ENCODE measurements at places on chromosomes 3 and 15.

GRCh38 chr3:12777171-12777570 lies 18.1 kb upstream of the TMEM40 start:
- DNase-seq: no peak

DNA sequence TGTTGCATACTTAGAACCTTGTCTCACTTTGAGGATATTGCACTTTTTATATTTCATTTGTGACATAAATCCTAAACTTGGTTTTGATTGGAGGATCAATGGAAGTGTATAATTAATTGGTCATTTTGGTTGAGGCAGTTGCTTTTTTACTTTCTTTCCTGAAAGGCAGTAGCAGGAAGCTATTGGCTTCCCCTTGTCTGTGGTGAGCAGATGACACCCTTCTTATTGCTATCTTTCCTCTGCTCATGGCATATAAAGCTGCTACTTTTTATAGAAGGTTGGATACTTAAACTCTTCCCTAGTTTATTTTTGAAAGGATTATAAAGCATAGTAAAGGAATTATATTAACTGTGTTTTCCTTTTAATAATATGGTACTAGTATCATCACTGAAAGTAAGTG lies 28.6 kb downstream of the FAM98B start:
- no peak for DNase-seq

GRCh38 chr3:40624189-40624769 lies 99.5 kb downstream of the ZNF621 start:
- no peak for DNase-seq

DNA sequence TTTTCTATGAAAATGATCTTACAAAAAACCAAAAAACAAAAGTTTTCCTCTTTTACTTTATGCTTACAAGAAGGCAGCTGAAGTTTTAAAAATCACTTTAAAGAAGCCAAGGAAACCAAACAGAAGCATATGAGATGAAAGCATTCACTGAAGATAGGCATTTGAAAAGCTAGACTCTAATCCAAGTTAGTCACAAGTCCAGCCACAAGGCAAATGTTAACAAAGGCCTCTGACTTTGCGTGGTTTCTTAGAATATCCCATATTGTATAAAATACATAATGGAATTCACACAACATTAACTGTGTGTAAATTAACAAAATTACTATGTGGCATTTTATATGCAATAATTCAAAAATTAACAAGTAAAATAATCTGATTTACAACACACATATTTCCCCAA lies 17.7 kb downstream of the MRPL3 start:
- no peak for DNase-seq

- DNase-seq: no peak
Observed at GRCh38 chr3:9600597-9600996, 47.0 kb upstream of the LHFPL4 start.

GRCh38 chr3:96236522-96236921 lies 577.9 kb upstream of the EPHA6 start:
- DNase-seq: no peak

- DNase-seq: no peak
Observed at GRCh38 chr3:105414841-105415240, 48.1 kb downstream of the ALCAM start.

- DNase-seq: no peak
Observed at GRCh38 chr3:148778926-148779325, 48.7 kb upstream of the CPB1 start.

DNA sequence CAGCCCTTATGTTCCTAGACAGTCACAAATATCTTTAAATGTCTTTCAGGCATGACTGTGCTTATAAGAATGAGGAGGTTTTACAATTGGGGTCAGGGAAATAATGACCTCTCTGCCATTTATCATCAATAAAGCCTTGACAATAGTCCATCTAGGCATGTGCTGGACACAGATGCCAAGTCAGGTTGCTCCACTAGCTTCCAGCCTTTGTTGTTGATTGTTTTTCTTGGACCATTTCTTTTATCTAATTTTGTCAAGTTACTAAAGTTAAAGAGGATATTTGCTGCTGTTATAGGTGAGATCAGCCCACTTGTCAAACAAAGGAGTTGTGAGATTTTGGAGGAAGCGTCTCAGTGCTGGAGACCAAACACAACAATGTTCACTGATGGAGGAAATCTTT lies 628.0 kb downstream of the ROBO2 start:
- no peak for DNase-seq

DNA sequence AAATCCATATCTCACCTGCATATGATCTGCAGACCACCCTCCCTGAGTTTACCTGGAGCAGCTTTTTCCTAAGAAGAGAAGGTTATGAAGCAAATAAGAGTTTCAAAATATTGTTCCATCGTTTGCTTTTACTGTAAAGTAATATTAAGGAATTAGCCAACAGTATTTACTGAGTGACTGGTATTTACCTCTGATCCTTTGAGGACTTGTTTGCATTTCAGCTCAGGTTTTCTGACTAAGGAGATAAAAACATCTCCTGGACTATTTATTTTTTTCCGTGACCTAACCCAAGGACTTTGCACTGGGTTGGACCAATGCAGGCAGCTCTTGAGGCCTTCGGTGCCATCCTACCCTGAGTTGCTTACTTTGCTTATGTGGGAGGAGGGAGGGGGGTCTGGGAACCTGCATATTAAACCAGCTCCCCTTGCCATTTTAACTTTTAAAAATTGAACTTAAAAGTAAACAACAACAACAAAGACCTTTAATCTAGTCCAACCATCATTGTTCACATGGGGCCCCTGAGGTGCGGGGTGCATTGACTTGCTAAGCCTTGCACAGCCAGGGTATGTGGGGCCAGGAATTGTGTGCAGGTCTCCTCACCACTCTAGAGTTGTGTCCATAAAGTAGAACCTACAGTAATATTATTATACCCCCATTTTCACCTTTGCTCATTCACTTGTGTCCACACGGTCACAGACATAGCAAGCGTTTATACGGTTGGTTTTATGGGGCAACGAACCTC lies 39.3 kb downstream of the TRAK1 start:
- DNase-seq: no peak

GRCh38 chr3:69998759-69999139 lies 784 bp upstream of the SAMMSON start:
- no peak for DNase-seq

DNA sequence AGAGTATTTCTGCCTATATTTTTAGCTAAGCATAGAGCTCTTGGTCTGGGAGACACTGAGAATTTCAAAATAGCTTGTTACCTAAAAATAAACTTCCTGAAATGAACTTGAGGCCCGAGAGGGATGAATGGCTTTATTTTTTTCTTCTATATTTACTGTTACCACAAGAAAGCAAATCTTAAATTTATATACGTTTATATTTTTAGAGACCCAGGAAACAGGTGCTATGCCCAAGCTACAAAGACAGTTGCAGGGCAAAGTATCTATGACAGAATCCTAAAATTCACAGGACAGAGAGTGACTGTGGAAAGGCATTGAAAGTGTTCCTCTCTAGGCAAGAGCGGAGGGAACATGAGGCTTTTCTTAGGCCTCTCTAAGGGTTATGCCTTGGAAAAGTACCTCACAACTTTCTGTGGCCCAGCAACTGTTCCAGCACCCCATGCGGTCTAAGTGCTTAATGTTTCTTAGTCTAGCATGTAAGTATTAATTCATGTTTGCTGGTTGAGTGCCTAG lies 36.5 kb downstream of the TGFBR2 start:
- peak; percentile 79 for DNase-seq

DNA sequence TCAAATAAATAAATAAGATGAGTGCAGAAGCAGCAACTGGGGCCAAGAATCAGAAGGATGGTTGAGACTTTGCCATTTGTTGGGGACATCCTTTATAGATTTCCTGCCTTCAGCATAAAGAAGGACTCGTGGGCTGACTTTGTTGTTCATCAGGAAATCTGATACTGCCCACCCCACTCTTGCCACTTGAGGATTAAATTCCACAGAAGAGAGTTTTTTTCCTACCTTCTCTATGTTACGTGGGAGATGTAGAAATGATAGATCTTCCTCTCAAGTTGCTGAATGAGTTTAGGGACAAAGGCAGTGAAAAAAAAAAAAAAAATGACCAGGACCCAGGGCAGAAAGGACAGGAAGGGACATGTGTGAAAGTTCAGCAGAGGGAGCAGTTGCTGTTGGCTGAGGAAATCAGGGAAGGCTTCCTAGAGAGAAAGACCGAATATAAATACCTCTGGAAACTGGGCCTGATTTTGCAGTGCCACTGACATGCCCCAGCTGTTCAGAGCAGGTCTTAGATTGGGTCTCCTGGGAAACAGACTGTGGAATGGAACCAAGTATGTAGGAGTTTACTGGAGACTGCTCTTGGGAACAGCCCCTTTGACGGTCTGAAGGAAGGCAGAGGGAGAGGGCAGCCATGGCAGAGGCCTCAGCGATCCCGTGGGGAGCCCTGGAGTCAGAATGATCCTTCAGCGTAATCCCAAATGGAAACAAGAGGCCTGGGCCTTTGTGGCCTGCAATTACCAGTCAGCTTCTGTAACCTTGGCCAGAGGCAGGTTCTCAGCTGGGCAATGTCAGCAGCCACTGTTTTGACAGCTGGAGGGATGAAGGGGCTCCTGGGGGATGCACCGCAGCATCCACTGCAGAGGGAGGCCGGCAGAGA lies 50.9 kb downstream of the C3orf20 start:
- no peak for DNase-seq

DNA sequence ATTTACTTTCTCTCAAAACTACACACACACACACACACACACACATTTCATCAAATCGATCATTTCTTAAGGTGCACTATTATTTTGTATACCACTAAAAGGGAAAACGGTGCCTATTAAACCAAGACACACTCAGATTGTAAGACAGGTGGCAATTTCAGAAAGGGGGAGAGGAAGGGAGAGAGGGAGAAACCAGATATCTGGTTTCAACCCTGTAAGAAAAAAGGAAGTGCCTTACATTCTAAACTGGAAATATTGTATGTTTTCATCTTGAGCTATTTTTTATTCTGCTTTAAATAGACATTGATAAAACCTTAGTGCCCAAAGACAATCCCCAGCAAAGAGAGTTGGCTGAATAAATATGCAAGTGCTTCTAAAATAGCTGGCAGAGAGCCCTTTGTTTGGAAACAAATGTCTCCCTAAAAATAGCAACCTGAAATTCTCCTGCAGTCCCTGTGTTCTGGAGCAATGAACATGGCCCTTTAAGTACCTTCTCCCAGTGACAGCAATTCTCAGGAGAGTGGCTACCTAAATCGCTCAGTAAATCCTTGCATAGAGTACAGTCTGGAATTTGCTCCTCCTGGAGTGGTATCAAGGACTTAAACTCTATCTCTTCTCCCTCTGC lies 85.7 kb downstream of the RARB start:
- DNase-seq: no peak

DNA sequence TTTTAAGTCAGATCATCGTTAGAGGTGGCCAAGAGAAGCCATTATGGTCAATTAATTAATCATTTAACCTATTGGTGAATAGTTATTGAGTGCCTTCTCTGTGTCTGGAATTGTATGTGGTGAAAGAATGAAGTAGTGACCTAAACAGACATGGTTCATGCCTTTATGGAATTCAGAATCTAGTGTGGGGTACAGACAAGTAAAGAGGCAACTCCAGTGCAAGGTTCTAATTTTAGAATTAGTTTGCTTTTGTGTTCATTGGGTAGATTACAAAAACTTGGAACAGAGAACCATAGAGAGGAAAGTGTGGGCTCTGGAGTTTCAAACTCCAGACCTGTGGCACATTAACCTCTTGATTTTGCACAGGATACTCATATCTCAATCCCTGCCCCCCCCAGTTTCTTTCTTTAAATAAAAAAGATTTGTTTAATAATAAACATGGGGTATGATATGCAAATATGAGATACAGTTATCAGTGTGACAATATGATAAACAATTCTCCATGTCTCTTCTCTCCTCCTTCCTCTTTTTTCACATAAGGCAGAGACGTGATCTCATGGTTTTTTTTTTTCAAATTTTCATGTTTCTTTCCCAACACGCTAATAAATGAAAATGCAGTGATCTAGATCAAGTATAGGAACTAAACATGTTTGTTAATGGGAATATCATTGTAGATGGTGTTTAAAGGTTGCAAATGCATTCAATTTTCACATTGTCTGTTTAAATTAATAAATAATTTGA lies 117.9 kb downstream of the MITF start:
- no peak for DNase-seq

DNA sequence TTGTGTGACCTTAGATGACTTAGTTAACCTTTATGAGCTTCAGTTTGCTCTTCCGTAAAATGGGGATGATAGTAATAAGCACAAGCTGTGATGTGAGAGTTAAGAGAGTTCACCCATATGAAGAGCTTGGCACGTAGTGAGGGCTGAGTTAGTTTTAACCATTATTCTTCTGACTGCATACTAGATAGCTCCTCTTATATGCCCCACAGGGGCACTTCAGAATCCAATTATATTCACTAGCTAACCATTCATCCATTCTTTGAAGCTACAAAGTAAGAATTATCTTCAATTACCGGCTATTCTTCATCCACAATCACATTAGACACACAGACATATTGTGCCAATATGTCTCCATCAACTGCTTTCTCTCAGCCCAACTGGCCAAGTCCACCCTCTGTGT lies 159.0 kb upstream of the STT3B start:
- no peak for DNase-seq

- no peak for DNase-seq
Observed at GRCh38 chr15:78170848-78171773, 21.9 kb downstream of the IDH3A start.

DNA sequence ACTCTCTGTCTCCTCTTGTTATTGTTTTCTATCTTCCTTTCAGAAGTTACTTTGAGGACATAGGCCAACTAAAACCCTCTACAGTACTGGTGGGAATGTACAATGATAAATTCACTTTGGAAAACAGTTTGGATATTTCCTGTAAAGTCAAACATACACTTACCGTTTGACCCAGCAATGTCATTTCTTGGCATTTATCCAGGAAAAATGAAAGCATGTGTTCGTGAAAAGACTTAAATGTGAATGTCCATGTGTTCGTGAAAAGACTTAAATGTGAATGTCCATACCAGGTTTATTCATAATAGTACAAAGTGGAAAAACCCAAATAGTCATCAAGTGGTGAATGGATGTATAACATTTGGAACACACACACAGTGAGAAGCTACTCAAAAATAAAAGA lies 361.5 kb upstream of the DPH6 start:
- no peak for DNase-seq

GRCh38 chr3:64462203-64462602 lies 225.6 kb downstream of the ADAMTS9 start:
- no peak for DNase-seq

DNA sequence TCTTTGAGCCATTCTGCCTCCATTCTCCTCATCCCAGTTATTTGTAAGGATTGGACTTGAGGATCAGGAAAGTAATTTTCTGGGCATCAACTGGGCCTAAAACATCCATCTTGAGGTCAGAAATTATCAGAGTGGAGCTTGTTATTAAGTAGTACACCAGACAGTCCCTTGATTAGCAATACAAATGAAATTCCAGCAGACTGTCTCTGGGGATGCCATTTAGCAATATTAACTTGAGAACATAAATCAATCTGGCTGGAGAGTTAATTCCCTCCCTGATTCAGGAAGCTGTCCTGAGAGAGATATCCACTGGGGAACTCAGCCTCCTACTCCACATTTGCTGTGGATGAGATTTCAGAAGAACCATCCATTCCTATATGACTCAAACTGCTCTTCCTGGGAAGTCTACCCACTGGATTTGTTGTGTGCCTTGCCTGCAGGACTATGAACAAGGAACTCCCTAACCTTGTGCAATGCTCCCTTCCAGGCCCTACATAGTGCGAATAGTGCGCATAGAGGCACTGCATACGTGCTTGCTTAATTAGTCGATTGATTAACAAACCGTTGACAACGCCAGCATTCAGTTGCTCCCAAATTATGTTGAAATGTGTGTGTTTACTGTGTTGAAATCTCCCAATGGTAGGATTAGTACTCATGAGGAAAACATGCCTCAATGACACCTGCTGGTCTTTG lies 36.1 kb upstream of the MTMR14 start:
- DNase-seq: no peak
